ENCODE measurements at places on chromosomes 6 and 20.

DNA sequence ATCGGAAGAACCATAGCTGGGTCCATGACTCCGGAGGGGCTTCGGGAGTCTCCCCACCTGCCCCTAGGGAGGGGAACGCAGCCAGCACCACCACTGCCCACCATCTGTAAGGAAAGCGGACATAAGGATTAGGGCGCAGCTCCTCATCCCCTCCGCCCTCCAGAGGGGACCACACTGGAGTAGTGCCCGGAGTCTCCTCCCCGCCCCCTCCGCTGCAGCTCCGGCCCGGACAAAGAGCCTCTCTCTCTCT lies 628 bp downstream of the SLC35B2 start:
- no peak for DNase-seq

- no peak for DNase-seq
These were observed 25.8 kb downstream of the SNRNP48 start for GRCh38 chr6:7615611-7616383.

DNA sequence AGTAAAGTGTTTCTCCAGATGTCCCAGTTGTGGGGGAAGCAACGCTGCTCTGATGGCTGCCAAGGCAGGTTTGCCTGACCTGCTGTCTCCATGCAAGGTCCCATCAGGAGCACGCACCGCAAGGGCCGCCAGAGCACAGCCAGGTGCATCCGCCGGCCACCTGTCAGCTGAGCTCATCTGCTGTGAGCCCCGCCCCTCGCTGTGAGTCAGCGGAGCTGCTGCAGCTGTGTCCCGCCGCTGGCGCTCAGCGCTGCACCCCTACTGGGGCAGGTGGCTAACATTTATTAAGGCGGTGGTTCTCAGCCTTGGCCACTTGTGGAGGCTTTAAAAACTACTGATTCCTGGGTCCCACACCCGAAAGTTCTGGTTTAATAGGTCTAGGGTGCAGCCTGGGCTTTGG lies 225.7 kb downstream of the UST start:
- DNase-seq, result no peak

GRCh38 chr6:158903801-158904200 lies 84.6 kb upstream of the EZR start:
- DNase-seq, result no peak

- no peak for DNase-seq
These were observed 87.2 kb downstream of the PDE7B start for GRCh38 chr6:135938576-135939207.

GRCh38 chr6:107186047-107186446 lies 70.7 kb upstream of the BEND3 start:
- no peak for DNase-seq

DNA sequence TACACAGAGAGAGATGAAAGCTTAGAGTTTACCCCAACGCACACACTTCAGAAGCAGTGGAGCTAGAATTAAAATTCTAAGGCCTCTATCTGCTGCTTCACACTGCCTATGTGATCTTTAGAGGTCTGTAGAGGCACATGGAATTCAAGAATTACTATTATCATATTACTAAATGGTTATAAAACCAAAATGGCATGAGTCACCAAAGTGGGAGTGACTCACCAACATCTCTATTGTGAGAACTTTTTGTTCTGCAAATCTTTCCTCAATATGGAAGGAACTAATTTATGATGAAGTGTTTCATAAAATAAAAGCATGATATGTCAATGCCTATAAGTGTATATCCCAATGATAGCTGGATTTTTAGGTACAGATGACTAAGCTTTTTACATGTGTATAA lies 28.5 kb upstream of the TMEM244 start:
- DNase-seq, result no peak

DNA sequence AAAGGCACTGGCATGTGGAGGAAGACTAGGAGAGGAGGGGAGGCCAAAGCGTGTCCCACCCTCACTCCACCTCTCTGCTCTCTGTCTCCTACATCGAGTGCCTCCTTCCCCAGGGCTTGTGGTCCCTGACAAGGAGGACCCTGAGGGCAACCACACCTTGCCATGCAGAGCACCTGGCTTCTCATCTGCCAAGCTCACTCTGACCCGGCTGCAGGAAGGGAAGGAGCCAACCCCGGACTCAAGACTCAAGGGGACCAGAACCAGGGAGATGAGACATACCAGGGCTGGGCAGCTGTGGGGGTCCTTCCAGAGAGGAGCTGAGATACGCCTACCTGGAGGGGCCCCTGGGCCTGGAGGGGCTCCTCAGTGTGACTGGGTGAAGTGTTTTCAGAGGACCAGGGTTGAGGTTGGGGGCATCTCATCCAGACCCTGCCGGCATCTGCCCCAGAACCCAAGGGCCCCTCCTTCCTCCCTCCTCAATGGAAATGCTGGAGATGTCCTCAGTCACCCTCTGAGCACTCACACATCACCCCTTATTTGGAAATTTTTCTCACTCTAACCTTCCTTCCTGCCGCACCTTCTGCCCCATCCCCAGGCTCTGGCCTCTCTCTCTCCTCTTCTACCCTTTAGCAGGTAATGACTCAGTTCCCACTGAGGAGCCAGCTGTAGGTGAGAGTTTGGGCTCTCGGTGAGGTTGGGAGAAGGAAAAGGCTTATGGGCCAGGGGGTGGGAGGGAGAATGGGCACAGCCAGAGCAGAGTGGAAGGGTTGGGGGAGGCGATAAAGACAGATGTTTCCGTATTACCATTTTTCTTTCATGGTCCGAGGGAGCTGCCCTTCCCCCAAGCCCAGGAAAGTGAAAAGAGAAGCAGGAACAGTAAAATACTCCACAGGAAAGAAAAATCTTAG lies 32.0 kb upstream of the POU5F1 start:
- no peak for DNase-seq

GRCh38 chr6:156347656-156348055 lies 429.5 kb upstream of the ARID1B start:
- DNase-seq, result no peak

DNA sequence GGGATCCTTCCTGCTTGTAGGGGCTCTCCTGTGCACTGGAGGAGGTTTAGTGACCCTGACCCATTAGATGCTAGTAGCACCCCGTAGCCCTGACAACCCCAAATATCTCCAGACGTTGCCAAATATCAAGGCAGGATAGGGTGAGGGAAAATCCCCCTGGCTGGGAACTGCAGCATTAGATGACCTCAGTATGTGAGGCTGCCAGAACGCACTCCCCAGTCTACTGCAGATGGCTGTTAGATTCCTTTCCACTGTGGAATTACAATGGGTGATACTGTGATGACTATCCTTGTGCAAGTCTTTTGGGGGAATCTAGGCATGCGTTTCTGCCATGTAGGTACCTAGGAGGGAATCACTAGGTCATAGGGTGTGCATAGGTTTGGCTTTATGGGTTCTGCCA lies 226.3 kb upstream of the KCNG1 start:
- no peak for DNase-seq

GRCh38 chr20:13638162-13638495 lies 603 bp downstream of the TASP1 start:
- no peak for DNase-seq
